ENCODE measurements at places on chromosomes 2 and 18.

DNA sequence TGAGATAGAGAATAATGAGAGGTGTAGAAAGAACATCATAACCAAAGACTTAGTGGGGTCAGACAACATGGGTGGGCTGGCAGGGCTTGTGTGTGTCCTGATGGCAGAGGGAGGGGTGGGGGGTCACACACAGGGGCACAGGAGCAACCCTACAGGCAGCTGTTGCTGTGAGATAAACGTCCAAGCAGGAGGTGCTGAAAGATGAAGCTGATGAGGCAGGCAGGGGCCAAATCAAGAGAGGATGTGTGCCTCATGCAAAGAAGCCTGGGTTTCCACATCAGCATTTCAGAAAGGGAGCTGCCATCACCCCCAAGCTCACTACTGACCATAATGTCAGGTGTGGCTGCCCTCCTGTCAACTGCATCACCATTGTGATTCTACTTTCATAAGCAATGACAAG is 16.0 kb upstream of the SKA1 start:
- DNase-seq = no peak

GRCh38 chr18:77021075-77021474 is 111.5 kb downstream of the MBP start:
- DNase-seq = no peak

- no peak for DNase-seq
Measured at GRCh38 chr2:231130336-231131056, 5.7 kb upstream of the HTR2B start.

DNA sequence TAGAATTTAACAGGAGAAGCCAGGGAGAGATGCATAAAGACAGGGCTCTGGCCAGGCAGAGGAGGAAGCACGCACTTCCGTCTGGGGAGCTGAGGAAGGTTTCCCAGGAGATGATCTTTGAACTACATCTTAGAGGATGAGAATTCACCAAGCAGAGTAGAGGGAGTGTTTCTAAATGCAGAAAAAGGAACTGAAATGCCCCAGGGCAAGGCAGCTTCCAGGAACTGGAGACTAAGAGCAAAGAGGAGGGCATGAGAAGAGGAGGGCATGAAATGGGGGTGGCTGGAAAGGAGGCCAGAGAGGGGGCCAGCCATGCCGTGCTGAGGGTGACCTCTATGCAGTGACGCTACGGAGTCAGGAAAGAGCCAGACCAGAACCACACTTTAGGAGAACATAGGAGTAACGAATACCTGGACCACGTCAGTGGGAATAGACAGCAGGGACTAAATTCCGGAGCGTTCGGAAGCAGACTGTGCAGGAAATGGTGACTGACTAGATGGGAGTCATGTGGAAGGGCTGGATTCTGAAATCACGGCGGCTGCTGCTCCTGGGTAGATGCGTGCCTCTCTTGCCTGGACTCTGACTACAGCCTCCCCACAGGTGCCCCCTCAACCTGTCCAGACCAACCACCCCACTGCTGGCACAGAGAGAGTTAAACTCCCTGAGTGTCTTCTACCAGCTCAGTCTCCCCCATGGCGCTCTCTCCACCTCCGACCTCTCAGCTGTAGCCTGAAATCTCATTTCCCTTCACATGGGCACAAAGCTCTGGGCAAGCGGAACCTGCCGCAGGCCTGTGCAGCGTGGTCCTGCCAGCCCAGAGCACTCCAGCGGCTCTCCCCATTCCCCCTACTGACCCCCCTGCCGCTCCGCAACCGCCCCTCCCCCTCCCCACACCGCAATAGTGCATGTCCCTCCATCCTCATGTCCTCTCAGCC is 87.0 kb upstream of the RTN4 start:
- no peak for DNase-seq

GRCh38 chr2:28465148-28465885 is 30.5 kb upstream of the PLB1 start:
- DNase-seq = no peak

GRCh38 chr2:159875083-159875482 is 77.1 kb upstream of the CD302 start:
- DNase-seq = no peak
